ENCODE measurements at places on chromosomes 4 and X.

DNA sequence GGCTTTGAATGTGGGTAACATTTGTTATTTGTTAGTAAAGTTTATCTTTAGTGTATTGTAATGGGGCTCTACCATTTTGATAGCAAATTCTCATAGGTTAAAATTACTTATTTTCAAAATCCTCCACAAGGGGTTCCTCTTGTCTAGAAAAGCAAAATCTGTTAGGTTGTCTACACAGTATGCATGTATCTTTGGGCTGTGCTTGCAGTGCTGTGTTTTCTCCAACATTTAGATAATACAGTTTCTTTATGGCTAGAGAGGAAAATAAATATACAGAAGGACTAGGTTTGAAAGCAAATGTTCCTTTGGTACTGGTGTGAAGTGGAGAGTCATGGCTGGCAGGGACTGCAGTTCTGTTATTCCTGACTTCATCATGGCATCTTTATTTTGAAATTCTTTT, 40.3 kb downstream of the POLR2B start:
- no peak for DNase-seq

- DNase-seq: no peak
These were observed 612 bp downstream of the CPLX1 start for GRCh38 chr4:825063-825970.

DNA sequence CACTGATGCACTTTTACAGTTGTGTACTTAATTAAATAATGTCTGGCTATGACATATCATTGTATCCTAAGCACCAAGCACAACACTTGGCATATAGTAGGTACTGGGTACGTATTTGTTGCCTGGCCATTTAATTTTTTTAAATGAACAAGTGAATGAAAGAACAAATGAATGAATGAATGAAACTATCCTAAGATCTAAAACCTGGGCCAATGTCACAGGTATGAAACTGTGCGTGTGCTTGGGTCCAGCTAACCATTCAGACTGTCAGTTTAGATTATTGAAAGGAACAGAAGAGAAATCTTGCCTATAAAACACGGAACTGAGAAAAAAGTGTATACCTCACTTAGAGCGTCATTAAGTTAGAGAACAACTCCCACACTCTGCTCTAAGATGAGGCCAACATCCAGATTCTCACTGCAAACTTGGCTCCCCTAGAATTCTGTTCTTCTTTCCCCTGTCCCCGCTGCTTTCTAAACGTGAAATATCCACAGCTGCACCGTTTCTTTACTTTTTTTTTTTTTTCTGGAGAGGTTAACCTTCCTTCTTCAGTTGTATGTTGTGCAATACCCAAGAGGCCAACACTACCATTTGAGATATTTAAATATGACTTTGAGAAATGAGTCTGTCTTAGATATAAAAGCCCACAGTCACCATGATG, 17.3 kb upstream of the SEL1L3 start:
- no peak for DNase-seq

- DNase-seq: no peak
These were observed 7.2 kb downstream of the IL15 start for GRCh38 chr4:141643557-141643956.

DNA sequence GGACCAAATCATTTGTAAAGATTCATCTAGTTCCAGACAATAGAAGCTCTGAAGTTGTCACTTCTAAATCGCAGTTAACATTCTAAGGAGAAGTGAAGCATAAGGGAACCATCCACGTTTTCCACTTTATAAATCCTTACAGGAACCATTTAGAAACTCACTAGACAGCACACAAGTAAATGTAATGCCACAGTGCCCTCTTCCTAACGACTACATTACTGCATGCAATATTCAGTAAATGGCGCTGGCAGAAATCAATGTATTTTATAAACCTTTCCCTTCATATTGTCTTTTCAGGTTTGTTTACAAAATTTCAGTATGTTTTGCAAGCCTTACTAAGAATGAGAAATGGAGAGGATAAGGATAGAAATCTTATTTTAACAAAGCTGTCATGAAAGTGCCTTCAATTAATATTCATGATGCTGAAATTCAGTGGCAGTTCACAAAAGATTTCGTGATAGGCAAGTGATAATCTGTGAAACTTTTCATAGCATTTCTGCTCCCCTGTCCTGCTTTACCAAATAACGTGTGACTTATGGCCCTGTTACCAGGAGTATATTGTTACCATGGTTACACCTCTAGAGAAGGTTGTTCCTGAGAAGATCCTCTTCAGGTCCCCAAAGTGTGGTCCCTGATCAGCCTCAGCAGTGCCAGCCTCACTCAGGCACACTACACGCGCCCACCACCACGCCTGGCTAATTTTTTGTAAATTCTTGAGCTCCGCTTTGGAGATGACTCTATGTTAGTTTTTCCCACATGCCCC, 54.2 kb downstream of the TMA16 start:
- DNase-seq: no peak

- DNase-seq: no peak
These were observed 142.9 kb upstream of the SLC4A4 start for GRCh38 chr4:71195924-71196323.

DNA sequence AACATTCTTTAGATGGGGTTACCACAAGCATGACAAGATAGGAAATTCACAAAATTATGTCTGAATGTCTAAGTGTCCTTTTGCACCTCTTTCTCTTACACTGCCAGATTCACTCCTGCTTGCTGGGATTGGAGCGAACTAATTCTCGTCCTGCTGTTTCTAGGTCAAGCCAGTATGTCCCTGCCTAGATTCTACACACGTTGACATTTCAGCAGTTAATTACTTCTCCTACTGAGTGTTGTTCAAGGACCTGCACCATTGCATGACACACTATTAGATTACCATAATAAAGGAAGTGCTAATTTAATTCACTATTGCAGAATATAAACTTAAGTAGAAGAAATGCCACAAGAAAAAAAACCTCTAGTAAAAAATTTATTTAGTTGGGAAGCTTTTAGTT, 1911.7 kb downstream of the PCDH7 start:
- no peak for DNase-seq
